Adipocyte (in vitro differentiated cells): ENCODE measurements at places on chromosomes 12 and 14.

DNA sequence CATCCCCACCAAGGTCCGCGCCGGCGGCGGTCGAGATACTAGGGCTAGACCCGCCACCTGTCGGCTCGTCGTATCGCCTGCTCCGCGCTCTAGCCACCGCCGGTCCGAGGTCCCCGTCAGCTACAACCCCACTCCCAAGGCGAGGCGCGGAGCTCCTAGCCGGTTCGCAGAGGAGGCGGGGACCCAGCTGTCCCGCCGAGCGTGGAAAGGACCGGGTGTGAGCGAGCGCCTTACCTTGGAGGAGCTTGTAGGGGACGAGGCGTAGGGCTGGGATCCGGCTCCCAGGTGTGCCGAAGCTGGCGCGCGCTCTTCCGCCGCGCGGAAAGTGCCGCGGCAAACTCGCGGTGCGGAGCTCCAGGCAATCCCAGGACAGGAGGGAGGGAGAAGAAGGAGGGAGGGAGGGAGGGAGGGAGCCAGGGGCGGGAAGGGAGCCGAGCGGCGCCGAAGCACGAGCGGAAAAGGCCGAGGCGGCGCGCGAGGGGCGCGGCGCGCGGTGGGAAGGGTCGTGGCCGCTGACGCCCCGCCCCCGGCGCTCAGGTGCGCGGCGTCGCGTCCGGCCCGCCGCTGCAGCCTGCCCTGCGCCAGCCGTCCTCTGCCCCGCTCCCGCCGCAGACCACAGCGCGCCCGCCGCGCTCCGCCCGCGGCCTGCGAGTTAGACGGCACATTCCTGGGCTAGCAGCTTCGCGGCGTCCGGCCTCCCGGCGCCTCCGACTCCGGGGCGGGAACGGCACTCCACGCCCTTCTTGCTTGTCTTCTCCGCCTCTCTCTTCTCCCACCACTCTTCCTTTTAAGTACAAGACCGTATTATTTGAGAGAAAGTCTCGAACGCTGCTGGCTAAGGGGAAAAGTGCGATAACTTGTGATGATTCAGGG, at the start of gene PAWR:
Gene PAWR (minus strand): TSS at position 327 of the 873 bp plus-strand sequence. CDS start 720 bp downstream, outside the sequence.
- peak; percentile 84 for DNase-seq

DNA sequence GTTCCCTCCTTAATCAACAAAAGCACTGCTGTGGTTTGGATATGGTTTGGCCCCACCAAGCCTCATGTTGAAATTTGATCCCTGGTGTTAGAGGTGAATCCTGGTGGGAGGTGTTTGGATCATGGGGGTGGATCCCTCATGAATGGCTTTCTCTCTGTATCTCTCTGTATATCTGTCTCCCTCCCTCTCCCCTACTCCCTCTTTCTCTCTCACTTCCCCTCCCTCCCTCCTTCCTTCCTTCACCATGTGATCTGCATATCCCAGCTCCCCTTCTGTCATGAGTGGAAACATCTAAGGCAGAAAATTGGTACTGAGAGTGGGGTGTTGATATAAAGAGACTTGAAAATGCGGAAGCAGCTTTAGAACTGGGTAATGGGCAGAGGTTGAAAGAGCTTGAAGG, 5.2 kb downstream of the GSKIP start:
- no peak for DNase-seq

DNA sequence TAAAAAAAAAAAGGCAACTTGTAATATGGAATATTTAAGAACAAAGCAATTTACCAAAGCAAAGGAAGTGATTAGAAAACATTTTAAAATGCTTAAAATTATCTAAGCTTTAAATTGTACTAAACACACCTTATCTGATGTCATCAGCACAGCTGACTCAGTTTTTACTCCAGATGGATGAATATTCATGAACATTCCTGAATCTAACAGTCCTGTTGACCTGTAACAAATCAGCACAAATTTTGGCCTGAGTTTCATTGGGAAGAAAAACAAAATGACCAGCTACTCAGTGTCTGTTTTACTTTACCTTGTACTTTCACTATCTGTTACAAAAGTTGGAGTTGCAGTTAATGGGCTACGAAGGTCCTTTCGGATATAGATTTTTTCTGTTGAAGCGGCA, 16.0 kb downstream of the NR2C1 start:
- no peak for DNase-seq

- DNase-seq = peak; percentile 91
Observed at GRCh38 chr14:103628221-103628683, 759 bp upstream of the KLC1 start.

GRCh38 chr12:78712834-78713481, 151.6 kb upstream of the SYT1 start:
- DNase-seq = no peak

DNA sequence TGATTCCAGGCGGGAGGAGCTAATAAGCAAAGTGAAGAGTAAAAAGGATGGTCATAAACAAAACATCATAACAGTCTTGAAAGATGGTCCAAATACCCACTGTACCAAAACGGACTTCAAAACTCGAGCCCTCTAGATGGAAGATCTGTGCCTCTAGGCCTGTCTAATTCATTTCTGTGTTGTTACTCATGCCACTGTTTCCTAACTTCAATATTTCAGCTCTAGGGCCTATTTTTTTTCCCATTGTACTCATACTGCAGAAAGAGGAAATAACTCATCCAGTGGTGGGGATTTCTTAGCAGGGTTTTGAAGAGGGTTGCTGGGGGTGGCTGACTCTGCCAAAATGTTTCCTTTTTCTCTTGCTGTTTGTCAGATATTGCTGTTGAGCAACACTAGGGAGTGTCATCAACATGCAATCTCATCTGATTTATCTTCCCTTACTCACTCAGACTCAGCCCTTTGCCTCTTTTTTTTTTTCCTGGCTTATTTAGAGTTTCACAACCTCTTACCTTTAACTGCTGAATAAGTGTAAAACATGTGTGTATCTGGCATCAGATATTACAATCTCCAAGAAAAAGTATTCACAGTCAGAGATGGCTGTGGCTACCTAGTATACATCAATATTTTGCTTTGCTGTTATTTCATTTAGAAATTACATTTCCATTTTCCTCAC, 189.6 kb downstream of the DUSP6 start:
- peak; percentile 94 for DNase-seq

- DNase-seq = no peak
Observed at GRCh38 chr12:113086249-113087164, 30.0 kb downstream of the DTX1 start.

- DNase-seq = no peak
Observed at GRCh38 chr12:95699579-95699978, 91.0 kb downstream of the NTN4 start.

GRCh38 chr14:99029916-99030305, 242.1 kb downstream of the BCL11B start:
- DNase-seq = no peak

- DNase-seq = no peak
Observed at GRCh38 chr12:103279444-103279843, 216.3 kb downstream of the C12orf42 start.

DNA sequence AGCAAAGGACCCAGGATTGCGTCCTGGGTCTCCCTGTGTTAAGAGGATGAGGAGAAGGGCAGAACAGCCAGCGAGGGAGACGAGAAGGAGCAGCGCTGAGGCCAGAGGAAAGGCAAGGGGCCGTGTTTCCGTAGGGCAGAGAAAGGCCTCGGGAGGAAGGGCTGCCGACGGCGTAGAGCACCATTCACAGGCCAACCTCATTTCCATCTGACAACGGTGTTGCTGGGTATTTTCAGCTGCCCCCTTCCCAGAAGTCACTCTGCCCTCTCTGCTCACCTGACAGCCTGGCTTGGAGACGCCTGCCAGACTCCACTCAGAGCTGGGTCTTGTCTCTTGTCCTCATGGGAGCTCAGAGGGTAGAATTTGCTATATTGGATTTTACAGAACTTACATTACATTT, 51.4 kb downstream of the GPR68 start:
- no peak for DNase-seq

GRCh38 chr12:24754690-24755638, 193.9 kb downstream of the BCAT1 start:
- peak; percentile 55 for DNase-seq

DNA sequence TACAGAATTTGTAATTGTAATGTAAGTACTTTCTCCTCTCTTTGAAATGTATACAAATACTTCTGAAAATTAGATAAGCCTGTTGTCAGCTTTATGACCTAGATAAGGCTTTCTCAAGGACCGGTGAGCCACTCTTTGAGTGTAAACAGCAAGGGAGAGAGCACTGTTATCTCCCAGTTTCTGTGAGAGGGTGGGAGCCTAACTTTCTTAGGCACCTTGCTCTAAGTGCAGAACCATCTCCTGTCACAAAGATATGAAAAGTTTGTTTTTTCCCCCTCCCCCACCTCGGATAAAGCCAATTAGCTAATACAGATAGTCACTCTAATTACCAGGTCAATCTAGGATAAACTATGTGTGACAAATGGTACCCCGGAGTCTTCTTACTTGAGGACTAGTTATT, 35.8 kb downstream of the CAPS2 start:
- no peak for DNase-seq

DNA sequence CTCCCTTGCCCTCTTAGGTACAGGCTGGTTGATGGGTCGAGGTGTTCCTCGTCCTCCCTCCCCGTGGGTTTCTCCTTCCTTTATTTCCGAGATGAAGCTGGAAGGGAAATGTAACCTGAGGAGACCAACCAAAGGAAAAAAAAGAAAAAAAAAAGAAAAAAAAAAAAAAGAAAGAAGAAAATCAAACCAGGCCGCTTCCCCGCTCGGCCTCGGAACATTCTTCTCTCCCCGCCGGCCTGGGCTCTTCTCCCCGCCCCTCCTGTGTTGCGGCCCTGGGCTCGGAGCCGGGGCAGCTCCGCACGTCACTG, 1.6 kb upstream of the NFATC4 start:
- DNase-seq = peak; percentile 99

DNA sequence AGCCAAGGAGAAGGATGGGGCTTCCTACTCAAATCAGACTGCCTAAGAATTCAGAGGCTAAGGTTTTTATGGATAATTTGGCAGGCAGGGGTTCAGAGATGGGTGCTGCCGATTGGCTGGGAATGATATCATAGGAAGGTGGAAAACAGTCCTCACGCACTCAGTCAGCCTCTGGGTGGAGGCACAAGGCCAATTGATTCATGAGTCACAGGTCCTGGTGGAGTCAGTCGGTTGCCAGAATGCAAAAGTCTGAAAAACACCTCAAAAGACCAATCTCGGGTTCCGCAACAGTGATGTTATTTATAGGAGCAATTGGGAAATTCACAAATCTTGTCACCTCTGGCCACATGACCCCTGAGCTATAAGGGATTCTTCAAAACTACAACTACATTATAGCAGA, 105.5 kb downstream of the GXYLT1 start:
- peak; percentile 9 for DNase-seq

GRCh38 chr14:92487513-92488133, 26.0 kb upstream of the RIN3 start:
- no peak for DNase-seq

DNA sequence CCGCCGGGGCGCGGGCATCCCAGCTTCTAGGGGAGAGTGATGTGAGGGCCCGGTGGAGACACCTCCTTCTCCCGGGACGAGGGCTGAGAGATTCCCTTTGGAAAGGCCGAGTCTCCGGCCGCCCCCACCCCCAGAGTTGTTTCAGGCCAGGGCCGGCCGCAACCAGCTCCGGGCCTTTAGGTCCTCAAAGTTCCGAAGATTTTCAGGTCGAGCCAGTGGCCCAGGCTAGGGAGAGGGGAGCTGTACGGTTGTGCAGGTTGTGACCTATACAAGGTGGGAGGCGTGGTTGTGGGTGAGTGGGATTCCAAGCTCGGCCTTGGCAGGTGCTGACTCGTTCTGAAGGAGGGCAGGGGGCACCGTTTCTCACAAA, 18.4 kb upstream of the ANKRD33 start:
- DNase-seq = no peak

GRCh38 chr12:716506-716905, 35.9 kb upstream of the WNK1 start:
- no peak for DNase-seq
